ENCODE measurements at places on chromosomes 13 and 19.

GRCh38 chr19:50003810-50004419 lies 21.3 kb downstream of the VRK3 start:
- DNase-seq = no peak

- DNase-seq = no peak
Measured at GRCh38 chr19:48724796-48725753, 5.5 kb upstream of the MAMSTR start.

DNA sequence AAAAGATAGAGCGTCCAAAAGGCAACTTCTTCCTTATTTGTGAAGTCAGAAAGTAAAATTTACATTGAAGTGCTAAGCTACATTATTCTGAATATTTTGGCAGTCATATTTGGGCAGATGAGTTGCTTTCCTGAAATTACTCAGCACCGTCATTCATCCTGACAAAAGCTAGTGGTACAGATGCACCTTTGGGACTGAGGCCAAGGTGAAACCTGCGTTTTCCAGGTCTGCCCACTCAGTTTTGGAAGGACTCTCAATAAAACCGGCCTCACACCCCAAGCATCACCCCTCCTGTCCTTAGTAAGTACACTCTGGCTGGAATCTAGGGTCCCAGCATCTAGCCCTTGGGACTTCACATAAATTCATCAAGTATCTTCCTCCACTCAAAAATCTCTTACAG lies 187.5 kb downstream of the TM9SF2 start:
- DNase-seq = no peak

DNA sequence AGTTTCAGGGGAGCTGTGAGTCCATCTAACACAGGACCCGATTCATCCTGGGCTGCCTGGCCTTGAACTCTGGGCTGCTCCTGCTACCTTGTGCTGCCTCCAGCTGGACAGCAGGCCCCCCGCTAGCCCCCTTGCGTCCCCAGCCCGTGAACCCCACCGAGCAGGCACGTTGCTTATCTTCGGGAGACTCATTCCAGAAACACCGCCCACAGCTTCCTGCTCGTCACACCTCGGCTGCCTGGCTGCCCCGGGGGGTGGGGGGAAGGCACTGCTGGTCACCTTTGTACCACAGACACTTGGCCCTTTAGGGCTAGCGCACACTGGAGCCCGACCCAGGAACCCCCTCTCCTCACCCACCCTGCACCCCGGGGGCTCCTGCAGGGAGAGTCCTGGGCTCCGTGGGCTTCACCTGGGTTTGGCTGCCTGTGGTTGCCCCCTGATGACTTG lies 48.1 kb downstream of the CRTC1 start:
- DNase-seq = no peak

GRCh38 chr19:17909003-17909732 lies 23.6 kb upstream of the CCDC124 start:
- DNase-seq = no peak

- DNase-seq = no peak
Measured at GRCh38 chr13:97122381-97122996, 99.6 kb upstream of the MBNL2 start.

GRCh38 chr13:106990594-106990993 lies 422.7 kb upstream of the ARGLU1 start:
- DNase-seq = no peak

DNA sequence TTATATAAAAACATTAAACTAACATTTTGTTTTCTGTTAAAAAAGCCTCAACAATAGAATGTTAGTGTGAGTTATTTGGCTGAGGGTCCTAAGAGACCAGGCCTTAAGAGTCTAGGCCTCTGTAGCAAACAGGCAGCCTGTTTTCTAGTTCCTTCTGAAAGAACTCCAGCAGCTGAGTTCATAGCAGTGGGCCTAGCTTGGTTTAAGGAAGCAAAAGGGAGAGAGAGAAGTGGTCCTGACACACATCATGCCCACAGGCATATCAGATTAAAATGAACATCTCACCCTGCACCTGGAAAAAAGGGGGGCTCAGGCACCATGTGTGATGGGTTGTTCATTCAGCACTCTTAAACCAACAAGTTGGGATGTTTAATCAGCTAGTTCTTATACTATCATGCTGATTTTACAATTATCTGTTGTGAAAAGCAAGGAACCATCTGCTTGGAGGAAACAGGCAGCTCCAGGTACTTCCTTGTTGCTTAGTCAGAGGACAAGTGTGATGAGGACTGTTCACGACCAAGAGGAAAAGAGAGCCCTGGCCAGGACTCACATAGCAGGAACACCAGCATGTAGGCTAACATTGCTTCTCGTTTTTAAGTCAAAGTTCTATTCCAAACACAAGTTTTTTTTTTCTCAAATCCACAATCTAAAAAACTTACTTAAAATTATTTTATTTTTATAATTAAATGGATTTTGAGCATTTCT lies 81.3 kb upstream of the FRY start:
- no peak for DNase-seq

- DNase-seq = no peak
Measured at GRCh38 chr19:4319067-4319718, 14.8 kb downstream of the FSD1 start.

Data from stimulated activated CD4-positive, alpha-beta T cell treated with anti-CD3 and anti-CD28 coated beads, TNF-alpha, amount 100 ng/mL, for 1 hour (primary cell).